MCF 10A (cell line): ENCODE measurements at places on chromosomes 4 and X.

DNA sequence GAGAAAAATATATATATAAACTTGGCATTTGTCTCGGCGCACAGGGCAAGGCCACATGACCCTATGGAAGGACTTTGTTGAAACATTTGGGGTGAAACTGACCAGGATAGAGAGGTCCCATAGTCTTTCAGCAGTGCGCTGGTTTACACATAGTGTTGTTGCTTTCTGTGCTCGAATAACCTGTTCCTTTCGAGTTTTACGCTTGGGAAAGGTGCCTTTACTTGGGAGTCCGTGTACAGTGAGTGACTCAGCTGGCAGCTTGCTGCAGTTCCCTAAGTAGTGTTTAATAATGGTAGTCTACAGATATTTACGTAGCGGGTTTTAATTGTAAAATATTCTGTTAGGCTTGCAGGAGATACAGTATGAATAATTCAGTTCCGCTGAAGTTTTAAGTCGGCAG, 578 bp downstream of the APOOL start:
- H3K4me3 ChIP-seq = peak overlapping the region; percentile 78
- H3K27ac ChIP-seq = peak overlapping the region; percentile 80
- peaks cover 5% of the 10 kb centered on the region for H3K4me1 ChIP-seq
- peak; percentile 30 for DNase-seq
- no peaks in the 10 kb centered on the region for H3K36me3 ChIP-seq
- H3K27me3 ChIP-seq = no peaks in the 10 kb centered on the region

GRCh38 chr4:7821245-7822136, 118.2 kb downstream of the AFAP1 start:
- no peaks in the 10 kb centered on the region for H3K27me3 ChIP-seq
- H3K36me3 ChIP-seq = peaks cover 23% of the 10 kb centered on the region
- H3K27ac ChIP-seq = no peak overlapping the region
- H3K4me1 ChIP-seq = no peaks in the 10 kb centered on the region
- H3K4me3 ChIP-seq = no peak overlapping the region

DNA sequence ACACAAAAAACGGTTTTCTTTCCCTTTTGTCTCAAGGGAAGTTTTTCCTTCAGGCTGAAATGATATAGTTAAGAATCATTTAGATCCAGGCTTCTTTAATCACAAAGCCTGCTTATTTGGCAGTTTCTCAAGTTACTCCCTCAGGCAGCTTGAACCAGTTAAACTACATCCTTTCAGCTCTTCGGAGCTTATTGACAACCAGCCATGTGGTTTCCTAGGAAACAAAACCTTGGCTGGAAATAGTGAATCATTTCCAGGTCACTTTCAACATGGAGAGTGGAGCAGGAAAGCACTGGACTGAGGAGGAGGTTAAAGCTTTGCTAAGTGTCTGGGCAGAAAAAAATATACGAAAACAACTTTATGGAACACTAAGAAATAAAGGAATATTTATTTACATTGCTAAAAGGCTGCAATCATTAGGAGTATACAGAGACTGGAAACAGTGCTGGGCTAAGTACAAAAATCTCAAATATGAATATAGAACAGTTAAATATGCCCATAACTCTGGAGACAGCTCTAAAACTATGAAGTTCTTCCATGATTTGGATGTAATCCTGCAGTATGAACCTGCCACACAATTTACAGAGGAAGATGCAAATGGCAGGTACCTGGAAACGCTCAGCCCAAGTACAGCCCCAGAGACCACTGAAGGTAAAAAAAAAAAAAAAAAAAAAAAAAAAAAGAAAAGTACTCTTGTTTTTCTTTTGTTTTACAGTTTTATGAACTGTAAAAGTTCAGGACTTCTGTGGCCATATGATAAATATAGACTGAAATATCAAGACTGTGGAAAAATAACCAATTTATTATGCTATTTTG, 23.2 kb upstream of the AASDH start:
- H3K4me1 ChIP-seq = peaks cover 14% of the 10 kb centered on the region
- peaks cover 20% of the 10 kb centered on the region for H3K36me3 ChIP-seq
- peak overlapping the region; percentile 72 for H3K4me3 ChIP-seq
- no peaks in the 10 kb centered on the region for H3K27me3 ChIP-seq
- DNase-seq = peak; percentile 96

- no peaks in the 10 kb centered on the region for H3K36me3 ChIP-seq
- no peaks in the 10 kb centered on the region for H3K27me3 ChIP-seq
- peak overlapping the region; percentile 12 for H3K4me3 ChIP-seq
Observed at GRCh38 chrX:77446029-77446585, 1.1 kb upstream of the FGF16 start.

DNA sequence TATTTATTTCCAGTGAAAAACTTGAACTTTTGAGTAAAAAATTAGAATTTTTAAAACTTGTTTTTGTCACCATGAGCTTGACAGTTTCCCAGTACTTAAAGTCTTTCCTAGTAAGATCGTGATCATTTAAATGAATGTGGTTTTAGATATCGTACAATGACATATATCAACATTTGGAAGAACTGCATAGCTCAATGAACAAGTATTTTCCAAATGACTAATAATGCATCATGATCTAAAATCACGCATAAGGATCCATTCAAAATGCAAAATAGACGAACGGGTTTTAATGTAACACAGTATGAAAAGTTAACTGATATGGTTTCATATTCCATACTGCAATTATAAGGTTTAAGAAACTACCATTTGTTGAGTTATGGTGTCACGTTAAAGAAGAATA, 4.1 kb upstream of the NDNF start:
- H3K27me3 ChIP-seq = peaks cover 10% of the 10 kb centered on the region
- no peaks in the 10 kb centered on the region for H3K36me3 ChIP-seq
- no peak overlapping the region for H3K27ac ChIP-seq

- DNase-seq = peak; percentile 45
- H3K4me1 ChIP-seq = peaks cover 14% of the 10 kb centered on the region
- peak overlapping the region; percentile 43 for H3K27ac ChIP-seq
- no peaks in the 10 kb centered on the region for H3K36me3 ChIP-seq
- peak overlapping the region; percentile 75 for H3K4me3 ChIP-seq
Observed at GRCh38 chr4:98996056-98996764, 689 bp downstream of the METAP1 start.

DNA sequence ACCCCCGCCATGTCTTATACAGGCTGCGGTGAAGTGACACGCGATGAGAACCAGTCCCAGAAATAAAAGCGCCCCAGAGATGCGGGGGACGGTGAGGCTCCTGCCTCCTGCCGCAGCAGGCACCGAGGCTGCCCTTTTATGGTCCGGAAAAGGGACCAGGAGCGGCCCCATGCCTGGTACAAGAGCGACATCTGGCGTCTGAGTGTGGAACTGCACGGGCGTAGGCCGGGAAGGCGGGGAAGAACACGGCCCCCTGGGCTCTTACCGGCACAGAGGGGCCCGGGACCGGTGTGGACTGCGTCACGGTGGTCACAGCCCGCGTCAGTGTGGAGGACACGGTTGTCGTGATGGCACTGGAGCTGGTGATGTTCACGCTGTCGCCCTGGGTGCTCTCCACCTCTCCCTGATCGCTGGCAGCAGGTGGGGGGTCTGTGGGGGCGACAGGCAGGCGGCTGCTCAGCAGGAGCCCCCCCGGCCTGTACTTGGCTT, 8.9 kb upstream of the RENBP start:
- no peak overlapping the region for H3K27ac ChIP-seq
- no peaks in the 10 kb centered on the region for H3K27me3 ChIP-seq
- DNase-seq = peak; percentile 61
- H3K4me1 ChIP-seq = no peaks in the 10 kb centered on the region
- H3K4me3 ChIP-seq = no peak overlapping the region

DNA sequence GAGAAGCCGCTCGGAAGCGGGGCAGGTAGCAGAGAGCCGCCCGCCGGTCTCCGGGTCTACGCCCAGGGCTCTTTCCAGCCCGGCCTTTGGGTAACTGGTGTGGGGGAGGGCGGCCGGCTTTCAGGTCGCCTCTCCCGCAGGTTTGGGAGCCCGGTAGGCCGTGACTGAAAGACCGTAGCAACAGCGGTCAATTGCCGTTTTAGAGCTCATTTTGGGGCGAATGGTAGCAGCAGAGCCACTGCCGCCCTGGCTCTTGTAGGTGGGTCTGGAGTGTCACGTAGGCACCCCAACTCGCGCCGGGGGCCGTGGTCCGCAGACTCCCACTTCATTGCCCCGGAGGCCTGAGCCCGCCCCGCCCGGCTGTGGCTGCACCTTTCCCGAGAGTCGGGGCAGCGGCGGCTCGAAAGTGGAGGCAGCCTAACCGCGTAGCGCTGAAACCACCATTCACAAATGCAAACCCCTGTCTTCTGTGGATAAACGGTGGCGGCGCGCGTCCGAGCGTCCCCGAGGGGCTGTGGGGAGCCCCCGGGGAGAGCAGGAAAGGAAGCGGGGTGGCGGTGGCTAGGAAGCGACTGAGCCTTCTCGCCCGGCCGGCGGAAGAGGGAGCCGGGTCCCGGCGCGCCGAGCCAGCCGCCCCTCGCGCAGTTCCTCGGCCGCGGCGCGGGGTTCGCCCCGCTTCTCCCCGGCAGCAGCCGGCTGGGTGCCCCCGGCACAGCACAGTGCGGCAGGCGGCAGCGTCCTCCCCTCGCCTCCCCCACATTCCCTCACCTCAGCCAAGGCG, 2185.1 kb upstream of the TENM3 start:
- H3K27me3 ChIP-seq = peaks cover 39% of the 10 kb centered on the region
- H3K36me3 ChIP-seq = no peaks in the 10 kb centered on the region
- peaks cover 6% of the 10 kb centered on the region for H3K4me1 ChIP-seq
- peak; percentile 57 for DNase-seq
- H3K27ac ChIP-seq = no peak overlapping the region

DNA sequence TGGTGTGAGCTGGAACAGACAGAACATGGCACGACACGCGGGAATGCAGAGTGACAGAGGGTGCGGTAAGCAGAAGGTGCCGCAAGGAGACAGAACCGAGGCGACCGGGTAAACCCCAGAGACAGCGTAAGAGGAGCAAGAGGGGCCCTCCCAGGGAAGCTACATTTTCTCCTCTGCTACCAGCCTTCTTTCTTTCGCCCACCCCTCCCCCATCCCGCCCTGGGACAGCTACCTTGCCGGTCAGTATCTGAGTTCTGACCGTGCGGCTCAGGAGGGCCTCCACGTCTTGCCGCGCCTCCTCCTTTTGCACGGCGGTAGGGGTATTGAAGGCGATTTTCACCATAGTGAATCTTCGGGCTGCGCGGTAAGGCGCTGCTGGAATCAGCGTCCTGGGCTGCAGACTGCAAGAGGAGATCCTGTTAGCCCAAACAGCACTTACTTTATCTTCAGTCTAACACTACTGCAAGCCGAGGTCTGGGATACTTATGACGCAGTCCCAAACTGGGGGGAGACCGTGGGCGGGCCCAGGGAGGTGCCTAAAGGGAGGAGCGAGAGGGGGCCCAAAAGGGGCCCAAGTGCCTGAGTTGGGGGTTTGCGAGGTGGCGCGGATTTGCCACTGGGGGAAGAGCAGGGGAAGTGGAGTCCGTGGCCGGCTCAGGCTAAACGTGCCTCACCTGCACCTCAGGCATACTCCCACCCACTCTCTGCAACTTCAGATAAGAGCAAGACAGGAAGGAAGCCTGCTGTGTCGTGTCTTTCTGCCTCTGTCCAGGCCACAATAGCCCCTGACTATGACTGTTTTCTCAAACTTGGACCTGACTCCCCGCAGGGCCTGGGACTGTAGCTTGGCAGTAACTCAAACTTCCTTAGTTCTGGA, at the start of gene ITM2A:
TSS of gene ITM2A (minus strand) at position 462 of the 877 bp plus-strand sequence. CDS start at position 343, 119 bp downstream.
- H3K4me3 ChIP-seq = no peak within 1 kb of the TSS
- H3K27ac ChIP-seq = no peak within 1 kb of the TSS
- no peak for DNase-seq
- H3K4me1 ChIP-seq = no peaks in the 10 kb centered on the region

DNA sequence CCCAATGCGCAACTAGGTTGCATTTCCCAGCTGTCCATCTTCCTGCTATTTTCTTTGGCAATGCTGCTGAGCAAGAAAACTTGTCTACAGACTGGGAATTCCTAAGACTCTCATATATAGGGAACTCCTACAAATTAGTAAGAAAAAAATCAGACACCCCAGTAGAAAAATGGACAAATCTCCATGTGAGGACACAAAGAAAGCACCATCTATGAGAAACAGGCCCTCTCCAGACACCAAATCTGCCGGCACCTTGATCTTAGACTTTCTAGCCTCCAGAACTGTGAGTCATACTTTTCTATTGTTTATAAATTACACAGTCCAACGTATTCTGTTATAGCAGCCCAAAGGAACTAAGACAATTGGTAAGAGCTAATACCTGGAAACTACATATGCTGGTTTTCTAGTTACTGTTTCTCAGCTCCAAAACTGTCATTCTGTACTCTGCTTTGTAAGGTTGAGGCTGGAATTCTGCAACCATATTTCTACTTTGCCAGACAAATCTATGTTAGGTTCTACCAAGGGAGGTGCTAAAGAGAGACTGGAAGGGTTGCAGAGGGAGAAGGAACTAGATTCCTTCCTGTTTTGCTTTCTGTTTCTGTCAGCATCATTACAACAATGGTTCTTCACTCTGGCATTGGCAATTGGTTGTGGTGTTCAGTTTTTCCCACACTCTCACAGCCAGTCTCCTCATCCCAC, 35.7 kb upstream of the FAM241A start:
- H3K27me3 ChIP-seq = no peaks in the 10 kb centered on the region
- peaks cover 6% of the 10 kb centered on the region for H3K36me3 ChIP-seq
- no peak overlapping the region for H3K27ac ChIP-seq
- H3K4me1 ChIP-seq = peaks cover 16% of the 10 kb centered on the region

GRCh38 chrX:110588164-110588563, 207.5 kb downstream of the CHRDL1 start:
- H3K27ac ChIP-seq = no peak overlapping the region
- no peak for DNase-seq
- no peaks in the 10 kb centered on the region for H3K4me1 ChIP-seq
- no peak overlapping the region for H3K4me3 ChIP-seq
- H3K27me3 ChIP-seq = peaks cover 45% of the 10 kb centered on the region

DNA sequence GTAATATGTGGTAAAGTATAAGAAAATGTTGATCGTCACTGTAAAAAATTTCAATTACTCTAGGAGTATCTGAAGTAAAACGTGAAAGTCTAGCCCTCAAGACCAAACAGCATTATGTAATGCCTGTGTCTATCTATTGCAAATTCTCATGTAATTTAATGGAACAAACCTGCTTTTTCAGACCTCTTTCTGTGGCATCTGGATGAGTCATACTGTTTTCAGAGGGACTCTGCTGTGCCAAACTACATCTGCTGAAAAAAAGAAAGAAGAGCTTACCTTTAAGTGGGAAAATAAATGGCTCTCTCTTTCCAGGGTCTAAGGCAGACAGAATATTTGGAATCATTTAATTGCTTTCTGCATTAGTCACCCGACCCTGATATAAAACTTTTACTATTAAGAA, 89.8 kb upstream of the ARMCX2 start:
- H3K4me1 ChIP-seq = no peaks in the 10 kb centered on the region
- DNase-seq = peak; percentile 20
- no peaks in the 10 kb centered on the region for H3K36me3 ChIP-seq
- H3K27me3 ChIP-seq = peaks cover 26% of the 10 kb centered on the region
- no peak overlapping the region for H3K4me3 ChIP-seq

GRCh38 chr4:146132445-146132844, 43.1 kb upstream of the LSM6 start:
- peaks cover 12% of the 10 kb centered on the region for H3K4me1 ChIP-seq
- no peaks in the 10 kb centered on the region for H3K27me3 ChIP-seq
- no peaks in the 10 kb centered on the region for H3K36me3 ChIP-seq
- no peak overlapping the region for H3K4me3 ChIP-seq
- DNase-seq = peak; percentile 20
